Hippocampal formation (tissue), 2 donors: ENCODE measurements at places on chromosomes 3 and 15.
A peak's percentile ranks its signal among the peaks of the same experiment; 100 is the strongest.

GRCh38 chr3:63624941-63625560, 27.4 kb upstream of the SNTN start:
- no peak for DNase-seq

- DNase-seq: no peak
Observed at GRCh38 chr3:108221393-108221792, 831 bp downstream of the IFT57 start.

DNA sequence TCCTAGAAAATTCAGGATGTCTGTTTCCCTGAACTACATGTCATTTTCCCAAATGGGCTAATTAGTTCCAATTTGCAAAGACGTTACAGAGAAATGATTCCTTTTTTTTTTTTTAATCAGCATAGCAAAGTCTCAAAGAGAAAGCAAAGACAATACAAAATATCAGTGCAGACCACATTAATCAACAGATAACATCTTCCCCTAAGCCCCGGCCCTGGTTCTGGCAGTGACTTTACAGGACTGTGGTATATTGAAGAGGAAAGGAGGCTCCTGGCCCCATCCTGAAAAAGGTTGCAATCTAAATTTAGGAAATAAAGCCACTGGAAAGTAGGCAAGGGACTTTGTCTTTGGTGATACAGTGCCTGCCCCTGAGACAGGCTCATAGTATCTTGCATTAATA, 836.5 kb downstream of the NTRK3 start:
- DNase-seq: no peak

DNA sequence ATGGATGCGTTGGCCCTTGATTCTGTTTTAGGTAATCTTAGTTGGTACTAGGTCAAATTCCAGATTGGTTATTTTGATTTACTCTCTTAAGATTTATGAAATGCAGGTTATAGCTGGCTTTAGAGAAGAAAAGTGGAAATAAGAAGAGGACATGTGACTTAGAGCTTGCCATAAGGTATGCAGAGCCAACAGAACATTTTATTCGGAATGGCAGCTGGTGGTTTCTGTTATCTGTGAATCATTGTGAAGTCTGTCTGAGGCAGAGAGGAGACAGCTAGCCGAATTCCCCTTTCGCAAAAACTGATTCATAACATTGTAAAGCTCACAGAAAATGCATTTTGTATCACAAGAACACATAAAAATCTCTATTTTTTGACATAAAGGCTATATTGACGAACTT, 82.1 kb downstream of the FILIP1L start:
- no peak for DNase-seq

DNA sequence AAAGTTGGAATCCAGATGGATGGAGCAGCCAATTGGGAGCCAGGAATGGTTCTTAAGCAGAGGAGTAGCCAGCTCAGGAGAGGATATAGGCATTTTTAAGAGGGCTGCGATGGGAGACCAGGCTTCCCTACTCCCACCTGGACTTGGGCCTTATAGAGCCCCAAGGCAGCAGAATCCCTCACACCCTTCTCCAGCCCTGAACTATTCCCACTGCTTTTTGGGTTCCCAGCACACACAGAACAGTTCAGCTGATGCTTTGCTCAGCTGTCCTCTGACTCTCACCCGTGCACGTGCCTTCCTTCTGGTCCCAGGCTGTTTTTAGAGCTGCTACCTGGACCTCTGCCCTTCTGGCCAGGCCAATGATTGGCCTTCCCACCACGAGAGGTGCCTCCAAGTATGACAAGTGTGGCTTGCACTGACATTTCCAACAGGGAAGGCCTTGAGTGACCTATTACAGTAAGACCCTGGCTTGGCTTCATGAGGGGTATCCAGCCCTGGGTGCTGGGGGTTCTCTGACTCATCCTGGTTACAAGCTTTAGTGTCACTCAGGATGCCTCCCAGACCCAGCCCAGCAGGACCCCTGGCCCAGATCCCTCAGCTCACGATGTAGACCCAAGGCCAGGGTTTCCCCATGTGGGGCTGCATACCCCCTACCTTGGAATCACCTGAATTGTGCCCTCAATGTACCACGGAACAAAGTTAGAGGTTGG, 25.2 kb downstream of the NOX5 start:
- DNase-seq: no peak

DNA sequence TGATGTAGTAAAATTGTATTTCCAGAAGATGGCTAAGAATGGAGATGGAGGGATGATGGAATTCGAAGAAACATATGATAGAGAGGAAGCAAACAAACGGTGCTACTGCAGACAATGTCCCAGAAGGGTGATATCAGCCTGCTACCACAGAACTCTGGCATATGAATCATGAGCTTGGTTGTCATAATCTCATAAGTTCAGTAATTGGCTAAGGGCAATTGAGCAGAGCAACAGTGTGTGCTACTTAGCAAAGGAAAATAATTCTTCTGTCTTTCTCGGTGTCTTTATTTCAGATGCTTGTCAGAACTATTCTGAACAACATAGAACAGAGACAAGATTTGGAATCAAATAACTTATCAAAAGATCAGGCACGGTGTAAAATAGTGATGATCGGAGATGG, 407.3 kb downstream of the GBE1 start:
- no peak for DNase-seq

- DNase-seq: no peak
Observed at GRCh38 chr3:155303540-155304097, 10.1 kb upstream of the STRIT1 start.

DNA sequence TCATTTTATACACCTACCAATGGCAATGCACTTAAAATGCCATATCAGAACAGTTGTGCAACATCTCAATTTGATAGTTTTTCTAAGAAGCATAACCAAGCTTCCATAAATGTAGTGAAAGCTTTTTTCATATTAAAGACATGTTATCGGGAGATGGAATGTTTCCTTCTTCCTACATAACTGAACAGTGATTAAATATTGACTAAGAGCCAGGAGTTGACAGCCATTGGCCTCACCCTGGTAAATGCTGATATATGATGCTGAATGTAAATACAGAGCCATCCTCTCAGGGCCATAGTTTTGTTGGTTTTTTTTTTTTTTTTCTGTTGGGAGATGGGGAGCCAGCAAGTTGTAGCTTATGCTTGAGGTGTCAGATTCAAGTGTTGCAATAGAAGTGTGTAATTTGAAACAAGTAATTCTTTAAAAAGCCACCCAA, 203.3 kb upstream of the IL12A start:
- no peak for DNase-seq

- DNase-seq: no peak
Observed at GRCh38 chr15:33454346-33454745, 143.6 kb downstream of the RYR3 start.

GRCh38 chr3:112136959-112137693, 4.1 kb upstream of the GCSAM start:
- peak; percentile 58 for DNase-seq
